ENCODE measurements at places on chromosomes 7 and 10. TPM values are rescaled to one million over a fixed set of nuclear protein-coding genes. Genes with fewer than 3 reads are reported as not detected.

- H3K27me3 ChIP-seq: peaks cover 5% of the 10 kb centered on the region
- H3K27ac ChIP-seq: no peak overlapping the region
- no peak for DNase-seq
- no peaks in the 10 kb centered on the region for H3K36me3 ChIP-seq
These were observed 4.8 kb downstream of the MNX1 start for GRCh38 chr7:157005456-157006204.

DNA sequence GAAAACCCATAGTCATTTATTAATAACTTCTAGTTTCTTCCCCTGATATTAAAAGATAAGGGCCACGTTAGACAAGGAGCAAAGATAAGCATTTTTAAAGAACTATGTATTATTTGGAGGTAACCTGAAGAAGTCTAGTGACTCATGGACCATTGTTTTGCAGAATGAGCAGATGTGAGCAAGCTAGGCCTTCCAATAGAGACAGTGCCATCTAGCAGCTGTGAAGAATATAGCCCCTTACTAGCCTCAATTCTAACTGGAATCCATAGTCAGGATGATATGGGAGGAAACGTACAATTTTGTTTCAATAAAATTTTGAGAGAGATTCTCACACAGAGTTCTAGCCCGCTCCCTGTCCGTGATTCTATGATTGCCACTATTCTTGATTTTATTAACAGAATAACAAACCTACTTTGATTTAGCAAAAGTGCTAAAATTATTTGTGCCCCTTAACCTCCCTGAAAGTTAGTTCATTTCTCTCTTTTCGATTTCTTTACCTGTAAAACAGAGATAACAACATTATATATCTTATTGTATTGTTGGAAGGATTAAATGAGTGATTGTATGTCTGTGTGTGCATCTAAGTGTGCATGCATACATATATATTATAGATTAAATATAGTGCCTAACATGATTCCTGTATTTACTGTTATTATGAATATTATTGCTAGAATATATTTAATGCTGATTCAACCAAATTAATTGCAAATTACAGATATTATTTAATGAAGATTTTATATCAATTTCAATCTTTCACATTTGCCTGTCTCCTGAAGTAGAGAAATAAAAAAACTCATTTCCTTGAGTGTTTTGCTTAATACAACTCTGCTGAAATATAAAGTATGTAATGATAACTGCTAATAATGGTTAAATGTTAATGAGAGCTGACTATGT lies 22.7 kb downstream of the FAM237B start:
- no peaks in the 10 kb centered on the region for H3K36me3 ChIP-seq
- H3K4me1 ChIP-seq: no peaks in the 10 kb centered on the region
- H3K27ac ChIP-seq: no peak overlapping the region
- no peak overlapping the region for H3K4me3 ChIP-seq
- H3K27me3 ChIP-seq: no peaks in the 10 kb centered on the region
- no peak for DNase-seq

DNA sequence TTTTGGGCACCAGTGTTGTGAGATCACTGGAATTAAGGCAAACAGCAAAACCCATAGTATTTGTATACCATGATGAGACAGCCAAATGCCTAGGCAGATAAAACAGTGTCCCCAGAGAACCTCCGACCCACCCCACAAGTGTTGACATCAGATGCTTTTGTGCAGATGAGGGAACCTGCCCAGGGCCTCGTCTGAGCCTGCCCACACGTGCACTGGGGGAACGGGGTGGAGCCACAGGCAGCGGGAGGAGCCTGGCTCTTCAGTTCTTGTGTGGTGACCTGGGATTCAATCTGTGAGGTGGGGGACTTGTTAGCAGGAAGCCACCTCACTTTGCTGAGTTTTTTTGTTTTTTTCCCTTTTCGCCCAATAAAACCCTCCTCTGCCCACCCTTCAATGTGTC lies 33.4 kb upstream of the OPTN start:
- H3K36me3 ChIP-seq: no peaks in the 10 kb centered on the region
- H3K27me3 ChIP-seq: no peaks in the 10 kb centered on the region
- H3K4me3 ChIP-seq: no peak overlapping the region
- H3K27ac ChIP-seq: no peak overlapping the region

DNA sequence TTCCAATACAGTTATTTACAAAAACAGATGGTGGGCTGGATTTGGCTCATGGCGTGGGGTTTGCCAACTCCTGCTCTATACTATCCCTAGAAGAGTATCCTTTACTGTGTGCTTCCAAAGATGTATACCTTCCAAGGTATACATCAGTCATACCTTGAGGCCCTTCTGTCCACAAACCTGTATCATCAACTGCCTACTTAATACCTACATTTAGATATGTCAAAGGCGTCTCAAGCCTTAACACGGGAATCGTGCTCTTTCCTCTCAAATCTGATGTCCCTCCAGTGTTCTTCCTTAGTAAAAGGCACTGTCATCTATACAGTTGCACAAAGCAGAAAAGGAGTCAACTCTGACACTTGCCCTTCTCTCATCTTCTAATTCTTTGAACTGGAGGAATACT lies 36.9 kb downstream of the NAMPT start:
- H3K27me3 ChIP-seq: no peaks in the 10 kb centered on the region
- no peaks in the 10 kb centered on the region for H3K4me1 ChIP-seq
- H3K27ac ChIP-seq: no peak overlapping the region
- H3K36me3 ChIP-seq: no peaks in the 10 kb centered on the region
- DNase-seq: no peak
- no peak overlapping the region for H3K4me3 ChIP-seq

- H3K36me3 ChIP-seq: no peaks in the 10 kb centered on the region
- DNase-seq: no peak
- no peaks in the 10 kb centered on the region for H3K27me3 ChIP-seq
- no peaks in the 10 kb centered on the region for H3K4me1 ChIP-seq
- no peak overlapping the region for H3K27ac ChIP-seq
- no peak overlapping the region for H3K4me3 ChIP-seq
These were observed 293.6 kb downstream of the ARHGAP12 start for GRCh38 chr10:31635009-31635408.

LIPF gene
- not detected for total RNA-seq

DNA sequence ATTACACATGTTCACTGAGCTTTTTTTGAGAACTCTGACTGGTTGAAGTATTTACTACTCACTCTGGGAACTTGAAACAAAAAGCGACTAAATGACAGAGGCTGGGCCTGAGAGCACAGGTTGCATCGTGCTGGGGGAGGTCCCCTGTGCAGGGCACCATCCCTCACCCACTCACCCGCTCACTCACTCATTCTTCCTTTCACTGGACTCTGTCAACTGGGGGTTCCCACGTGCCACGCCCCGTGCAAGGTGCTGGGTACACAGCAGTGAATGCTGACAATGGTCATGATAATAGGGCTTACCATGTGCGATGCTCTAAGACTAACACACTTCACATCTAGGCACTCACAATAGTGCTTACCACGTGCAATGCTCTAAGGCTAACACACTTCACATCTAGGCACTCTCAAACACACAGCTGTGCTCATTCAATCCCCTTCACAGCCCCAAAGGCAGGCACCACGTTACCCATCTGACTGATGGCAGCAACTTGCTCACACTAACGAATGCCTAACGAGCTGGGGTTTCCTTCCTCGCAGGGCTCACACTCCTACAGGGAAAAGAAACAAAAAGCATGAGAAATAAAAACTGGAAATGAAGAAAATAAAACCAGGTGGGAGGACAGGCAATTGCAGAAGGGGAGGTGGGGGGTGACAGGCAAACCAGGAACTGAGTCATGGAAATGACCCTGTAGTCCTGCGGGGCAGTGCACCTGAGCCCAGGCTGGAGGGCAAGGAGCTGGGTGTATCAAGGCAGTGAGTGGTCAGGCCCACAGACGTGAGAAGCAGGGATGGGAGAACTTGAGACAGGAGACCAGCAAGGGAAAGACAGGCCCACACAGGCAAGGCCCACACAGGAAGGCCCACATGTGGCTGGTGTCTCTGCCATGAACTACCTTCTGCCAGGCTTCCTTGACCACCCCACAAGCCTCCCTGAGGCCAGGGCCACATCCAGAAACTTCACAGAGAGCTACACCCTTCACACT lies 147.0 kb upstream of the FAM20C start:
- no peaks in the 10 kb centered on the region for H3K4me1 ChIP-seq
- no peak overlapping the region for H3K4me3 ChIP-seq
- H3K27ac ChIP-seq: no peak overlapping the region

IFT22 gene
- total RNA-seq: 26.2 TPM

ZNF365 gene
- 0.20 TPM for total RNA-seq

EGFR gene
- 41.7 TPM for total RNA-seq

GRCh38 chr10:128062881-128063563 lies 63.2 kb downstream of the MKI67 start:
- H3K4me1 ChIP-seq: no peaks in the 10 kb centered on the region
- no peaks in the 10 kb centered on the region for H3K36me3 ChIP-seq
- DNase-seq: no peak
- H3K4me3 ChIP-seq: no peak overlapping the region
- H3K27ac ChIP-seq: no peak overlapping the region

ATP5F1C gene
- total RNA-seq: 186 TPM

DNA sequence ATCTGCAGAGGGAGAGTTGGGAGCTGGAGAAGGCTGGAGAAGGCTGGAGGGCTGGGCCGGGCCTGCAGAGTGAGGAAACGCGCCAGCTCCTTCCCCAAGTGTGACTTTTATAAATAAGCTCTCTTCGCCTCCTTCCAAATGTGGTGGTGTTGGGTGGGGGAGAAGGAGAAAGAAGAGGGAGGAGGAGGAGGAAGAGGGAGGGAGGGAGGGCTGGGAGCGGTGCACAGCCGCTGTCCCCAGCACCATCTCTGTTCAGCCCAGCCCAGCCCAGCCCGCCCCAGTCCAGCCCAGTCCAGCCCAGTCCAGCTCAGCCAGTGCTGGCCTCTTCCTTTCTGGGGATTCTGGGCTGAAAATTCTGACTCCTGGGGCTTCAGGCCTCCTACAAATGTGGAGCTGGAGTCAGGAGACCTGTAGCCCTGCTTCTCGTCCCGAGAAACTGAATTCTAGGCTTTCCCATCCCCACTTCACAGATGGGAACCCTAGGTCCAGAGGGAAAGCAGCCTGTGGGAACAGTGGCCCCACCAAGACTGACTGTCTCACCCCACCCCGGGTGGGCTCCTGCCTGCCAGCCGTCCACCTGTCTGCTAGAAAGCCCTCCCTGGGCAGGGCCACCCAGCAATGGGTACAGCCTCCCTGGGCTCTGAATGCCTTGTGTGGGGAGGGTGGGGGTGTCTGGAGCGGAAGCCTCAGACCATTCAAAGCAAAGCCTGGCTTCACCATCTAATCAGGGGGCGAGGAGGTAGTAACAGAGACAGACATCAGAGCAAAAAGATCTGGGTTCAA lies 2.3 kb downstream of the STX1A start:
- no peak overlapping the region for H3K27ac ChIP-seq
- H3K4me1 ChIP-seq: no peaks in the 10 kb centered on the region
- no peak overlapping the region for H3K4me3 ChIP-seq
- H3K27me3 ChIP-seq: no peaks in the 10 kb centered on the region
- DNase-seq: no peak

DNA sequence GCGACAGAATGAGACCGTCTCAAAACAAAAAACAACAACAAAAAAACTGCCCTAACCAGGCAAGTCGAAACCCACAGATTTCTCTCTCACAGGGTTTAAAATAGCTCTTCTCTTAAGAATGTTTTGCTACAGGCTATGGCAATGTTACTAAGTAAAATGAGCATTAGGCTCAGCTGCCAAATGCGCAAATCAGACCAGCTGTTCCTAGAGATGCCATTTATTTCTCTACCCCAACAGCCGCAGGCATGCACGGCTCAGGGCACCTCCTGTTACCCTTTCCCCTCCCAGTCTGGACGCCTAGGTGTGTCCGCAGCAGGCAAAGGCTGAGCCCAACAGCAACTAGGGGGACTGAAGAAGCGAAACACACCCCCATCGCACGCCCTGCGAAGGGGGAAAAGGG lies 168.3 kb upstream of the MBL2 start:
- H3K4me3 ChIP-seq: no peak overlapping the region
- no peaks in the 10 kb centered on the region for H3K4me1 ChIP-seq
- H3K36me3 ChIP-seq: no peaks in the 10 kb centered on the region
- no peak overlapping the region for H3K27ac ChIP-seq

GRCh38 chr10:124130198-124130900 lies 37.0 kb upstream of the CHST15 start:
- no peaks in the 10 kb centered on the region for H3K36me3 ChIP-seq
- DNase-seq: no peak

- no peak for DNase-seq
- no peak overlapping the region for H3K27ac ChIP-seq
- no peaks in the 10 kb centered on the region for H3K4me1 ChIP-seq
These were observed 103.3 kb downstream of the SEMA3A start for GRCh38 chr7:84091318-84091717.

- no peak overlapping the region for H3K4me3 ChIP-seq
- no peak for DNase-seq
- H3K4me1 ChIP-seq: no peaks in the 10 kb centered on the region
- no peak overlapping the region for H3K27ac ChIP-seq
These were observed 261.1 kb downstream of the GATA3 start for GRCh38 chr10:8315619-8316021.

DNA sequence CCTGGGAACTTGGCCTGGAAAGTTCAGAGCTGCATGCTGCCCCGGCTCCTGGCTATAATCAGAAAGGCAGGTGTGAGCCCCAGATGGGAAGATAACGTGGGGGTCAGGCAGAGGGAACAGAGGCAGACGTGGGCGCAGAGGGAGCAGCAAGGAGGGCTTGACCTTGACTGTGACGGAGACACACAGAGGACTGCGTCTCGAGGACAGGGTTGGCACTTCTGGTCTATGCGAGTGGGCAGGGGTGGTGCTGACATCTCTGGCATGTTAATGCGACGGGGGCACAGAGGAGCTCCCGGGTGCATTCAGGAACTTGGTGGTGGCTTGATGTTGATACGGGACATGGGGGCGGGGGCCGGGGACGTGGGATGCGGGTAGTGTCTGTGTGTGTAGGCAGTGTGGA lies 232.1 kb upstream of the GRB10 start:
- no peak for DNase-seq
- no peaks in the 10 kb centered on the region for H3K4me1 ChIP-seq
- no peaks in the 10 kb centered on the region for H3K36me3 ChIP-seq

DNA sequence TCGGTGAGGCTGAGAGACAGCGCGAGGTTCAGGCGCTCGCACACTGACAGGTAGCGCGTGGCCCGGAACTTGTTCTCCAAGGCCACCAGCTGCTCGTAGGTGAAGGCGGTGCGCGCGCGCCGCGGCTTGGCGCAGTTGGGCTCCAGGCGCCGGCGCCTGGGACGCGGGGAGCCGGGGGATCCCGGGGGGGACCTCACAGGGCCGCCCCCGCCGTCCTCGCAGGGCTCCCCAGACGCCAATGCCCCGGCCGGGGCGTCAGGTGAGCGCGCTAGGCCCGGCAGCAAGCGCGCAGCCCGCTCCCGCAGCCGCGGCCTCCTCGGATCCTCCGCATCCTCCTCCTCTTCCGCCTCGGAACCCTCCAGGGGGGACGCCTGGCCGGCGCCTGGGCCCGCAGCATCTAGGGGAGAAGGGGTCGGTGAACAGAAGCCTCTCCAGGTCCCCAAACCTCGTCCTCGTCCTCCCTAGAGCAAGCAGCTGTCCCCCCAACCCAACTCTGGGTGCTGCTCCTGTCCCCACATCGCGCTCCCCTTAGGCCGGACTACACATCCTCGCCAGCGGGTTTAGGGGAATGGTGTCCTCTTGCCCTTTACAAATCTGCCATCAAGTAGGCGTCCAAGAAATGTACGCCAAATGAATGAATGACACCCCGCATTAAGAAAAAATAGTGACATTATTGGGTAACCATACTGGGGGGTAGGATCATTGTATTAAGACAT lies 1.9 kb downstream of the NKX1-2 start:
- H3K4me1 ChIP-seq: peaks cover 4% of the 10 kb centered on the region
- no peak overlapping the region for H3K4me3 ChIP-seq
- no peak overlapping the region for H3K27ac ChIP-seq
- peaks cover 9% of the 10 kb centered on the region for H3K27me3 ChIP-seq

Data from ovary (tissue), 10 donors.